ENCODE measurements at places on chromosomes 5 and 9.
A peak's percentile ranks its signal among the peaks of the same experiment; 100 is the strongest.

DNA sequence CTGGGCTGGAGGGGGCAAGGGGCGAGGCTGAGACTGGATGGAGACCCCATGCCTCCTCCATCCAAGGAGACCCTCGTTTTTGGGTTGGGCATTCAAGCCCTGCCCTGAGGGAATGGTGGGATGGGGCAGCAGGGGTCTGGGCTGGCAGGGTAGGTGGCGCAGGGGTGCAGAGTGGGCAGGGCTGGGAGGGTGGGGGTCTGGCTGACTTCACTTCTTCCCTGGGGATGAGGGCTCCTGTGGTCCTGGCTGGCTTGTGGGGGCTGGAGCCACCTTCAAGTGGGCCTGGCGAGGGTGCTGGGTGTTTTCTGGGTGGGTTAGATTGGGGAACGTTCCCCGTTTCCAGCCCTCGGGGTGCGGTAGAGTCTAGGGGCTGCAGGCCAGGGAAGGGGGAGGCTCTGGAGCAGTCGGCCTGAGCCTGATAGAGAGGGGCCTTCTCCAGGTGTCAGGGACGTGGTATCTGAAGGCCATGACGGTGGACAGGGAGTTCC lies 412 bp downstream of the LCN1 start:
- no peak for ATAC-seq

- peak; percentile 77 for ATAC-seq
Observed at GRCh38 chr9:89483592-89484474, 14.1 kb downstream of the SEMA4D start.

DNA sequence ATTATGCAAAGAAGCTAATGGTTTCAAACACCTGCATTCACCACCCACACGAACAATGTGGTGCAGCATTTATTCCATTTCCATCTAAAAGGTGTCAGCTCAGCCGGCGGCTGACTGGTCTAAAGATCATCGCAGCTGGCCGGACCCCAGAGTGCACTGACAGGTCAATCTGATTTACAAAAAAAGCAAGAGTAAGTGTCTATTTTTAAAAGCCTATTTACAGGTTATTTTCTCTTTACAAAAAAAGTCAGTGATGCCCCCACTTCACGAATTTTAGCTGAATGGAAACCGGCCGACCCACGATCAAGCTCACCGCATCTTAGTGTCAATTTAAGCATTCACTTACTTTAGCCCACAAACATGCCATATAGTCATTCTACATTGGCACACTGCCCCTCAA lies 58.3 kb downstream of the SEMA4D start:
- ATAC-seq: no peak

GRCh38 chr5:73030531-73030930 lies 74.7 kb downstream of the FCHO2 start:
- no peak for ATAC-seq

DNA sequence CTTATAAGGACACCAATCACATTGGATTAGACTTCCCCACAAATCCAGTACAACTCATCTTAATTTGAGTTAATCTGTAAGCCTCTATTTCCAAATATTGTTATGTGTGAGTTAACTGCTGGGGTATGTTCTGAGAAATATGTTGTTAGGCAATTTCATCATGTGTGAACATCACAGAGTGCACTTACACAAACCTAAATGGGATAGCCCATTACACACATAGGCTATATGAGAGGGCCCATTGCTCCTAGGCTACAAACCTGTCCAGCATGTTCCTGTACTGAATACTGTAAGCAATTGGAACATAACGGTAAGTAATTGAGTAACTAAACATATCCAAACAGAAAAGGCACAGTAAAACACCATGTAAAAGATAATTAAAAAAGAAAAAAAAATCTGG lies 19.1 kb upstream of the ARSI start:
- no peak for ATAC-seq

DNA sequence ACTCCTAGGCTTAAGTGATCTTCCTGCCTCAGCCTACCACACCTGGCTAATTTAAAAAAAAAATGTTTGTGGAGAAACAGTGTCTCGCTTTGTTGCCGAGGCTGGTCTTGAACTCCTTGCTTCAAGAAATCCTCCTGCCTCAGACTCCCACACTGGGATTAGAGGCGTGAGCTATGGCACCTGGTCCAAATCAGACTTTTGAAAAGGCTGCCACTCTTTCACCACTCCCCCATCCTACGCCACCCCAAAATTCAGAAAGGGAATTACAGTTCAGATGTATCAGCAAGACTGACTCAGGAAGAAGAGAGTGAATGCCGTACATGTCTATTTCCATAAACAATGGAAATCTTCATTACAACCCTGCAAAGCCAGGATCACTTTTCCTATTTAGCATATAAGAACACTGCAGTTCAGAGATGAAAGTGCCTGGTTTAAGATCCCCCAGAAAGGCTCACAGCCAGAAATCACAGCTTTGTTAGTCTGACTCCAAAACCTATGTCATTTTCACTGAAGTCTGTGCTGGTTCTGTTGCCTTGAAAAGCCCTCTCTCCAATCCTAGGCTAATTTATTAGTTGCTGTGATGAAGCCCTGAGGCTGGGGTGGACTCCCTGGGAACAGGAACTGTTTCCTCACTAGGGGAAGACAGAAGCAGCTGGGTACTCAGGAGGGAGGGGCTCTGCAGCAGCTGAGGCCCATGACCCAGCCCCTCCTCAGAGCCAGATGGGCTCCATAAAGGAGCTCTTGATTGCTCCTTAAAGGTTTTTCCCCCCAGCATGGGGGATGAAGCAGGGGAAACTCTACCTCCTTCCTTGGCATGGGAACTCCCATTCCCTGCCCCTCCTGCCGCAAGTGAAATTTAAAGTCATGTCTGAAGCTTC lies 3.1 kb downstream of the FBLL1 start:
- ATAC-seq: no peak

- ATAC-seq: no peak
Observed at GRCh38 chr5:35404701-35405100, 174.4 kb upstream of the PRLR start.

DNA sequence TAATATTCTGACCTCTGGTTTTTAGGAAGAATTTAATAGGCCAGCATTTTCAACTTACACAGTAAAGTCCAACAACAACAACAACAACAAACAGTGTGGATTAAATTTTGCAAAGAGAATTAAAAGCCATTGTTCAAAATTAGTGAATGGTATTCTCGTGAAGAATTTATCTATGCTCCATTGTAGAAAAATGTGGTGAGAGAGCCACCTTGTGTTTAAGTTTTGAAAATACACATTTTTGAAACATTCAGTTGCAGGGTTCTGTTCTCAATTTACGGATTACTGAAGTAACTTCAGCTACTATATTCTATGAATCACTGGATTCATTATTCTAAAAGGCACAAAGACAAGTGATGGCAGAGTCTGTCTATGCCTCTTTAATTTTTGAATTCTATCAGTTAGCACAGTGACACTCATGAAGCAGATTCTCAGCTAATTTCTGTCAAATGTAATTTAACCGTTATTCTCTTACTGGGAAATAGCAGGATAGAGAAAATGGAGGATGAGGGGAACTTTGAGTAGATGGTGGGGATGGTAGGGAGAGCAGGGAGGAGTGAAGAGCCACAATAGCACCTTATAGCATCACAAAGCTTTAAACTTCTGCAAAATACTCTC lies 11.0 kb downstream of the CCDC152 start:
- ATAC-seq: no peak

DNA sequence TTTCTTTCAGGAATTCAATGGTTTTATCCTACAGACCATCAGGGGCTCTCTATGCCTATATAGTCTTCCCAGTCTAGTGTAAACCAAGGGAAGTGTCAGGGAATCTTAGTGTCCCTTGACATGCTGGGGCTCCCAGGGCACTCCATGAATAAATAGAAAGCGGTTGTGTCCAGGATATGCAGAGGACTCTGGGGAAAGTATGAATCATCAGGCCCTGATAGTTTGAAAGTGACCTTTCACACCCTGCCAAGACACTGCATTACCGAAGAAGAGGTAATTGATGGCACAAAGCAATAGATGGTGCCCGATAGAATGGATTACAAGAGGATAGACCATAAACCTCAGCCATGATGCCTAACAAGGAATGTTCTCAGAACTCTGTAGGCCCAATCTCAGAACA lies 163.3 kb upstream of the DAPK1 start:
- ATAC-seq: no peak

- peak; percentile 70 for ATAC-seq
Observed at GRCh38 chr9:31119890-31120454, 1264.5 kb upstream of the ACO1 start.

- no peak for ATAC-seq
Observed at GRCh38 chr9:82031538-82032280, 43.1 kb downstream of the SPATA31D1 start.

DNA sequence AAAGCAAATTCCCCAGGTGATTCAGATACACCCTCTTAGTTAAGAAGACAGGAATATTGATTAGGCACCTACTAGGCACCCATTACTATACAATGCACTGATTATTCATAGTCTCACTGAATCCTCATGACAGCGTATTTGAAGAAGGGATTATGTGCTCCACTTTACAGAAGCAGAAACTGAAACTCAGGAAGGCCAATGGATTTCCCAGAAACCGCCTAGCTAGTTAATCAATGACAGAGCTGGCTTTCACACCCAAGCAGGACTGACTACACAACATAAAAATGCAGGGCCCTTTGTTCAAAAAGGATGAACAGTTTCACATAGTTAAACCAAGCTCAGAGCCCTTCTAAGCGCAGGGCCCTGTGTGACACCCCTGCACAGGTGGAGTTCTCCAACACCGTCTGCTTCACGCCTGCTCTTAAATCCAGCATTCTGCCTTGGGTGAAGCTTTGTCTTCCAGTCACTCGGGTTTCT lies 117.3 kb downstream of the TTLL11 start:
- ATAC-seq: no peak

- no peak for ATAC-seq
Observed at GRCh38 chr5:10607666-10608073, 43.8 kb downstream of the ANKRD33B start.

GRCh38 chr5:15521381-15522186 lies 21.6 kb downstream of the FBXL7 start:
- ATAC-seq: no peak

DNA sequence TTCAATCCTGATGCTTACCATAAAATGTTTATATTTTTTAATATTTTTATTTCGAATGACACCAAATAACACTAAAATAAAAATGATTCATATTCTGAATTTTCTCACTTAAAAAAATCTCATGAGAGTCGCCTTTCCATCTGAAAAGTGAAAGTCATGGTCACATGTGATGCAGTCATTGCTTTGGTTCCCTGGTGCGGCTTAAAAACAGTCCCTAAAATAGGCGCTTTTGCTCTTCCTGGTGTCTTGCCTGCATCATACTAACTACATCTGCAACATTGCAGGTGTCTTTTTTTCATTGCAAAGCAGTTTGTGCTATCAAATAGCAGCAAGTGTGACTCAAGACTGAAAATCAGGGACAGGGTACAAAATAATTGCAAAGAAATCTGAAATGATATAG lies 185.2 kb upstream of the NREP start:
- no peak for ATAC-seq

GRCh38 chr9:29657821-29658220 lies 2084.5 kb upstream of the C9orf72 start:
- ATAC-seq: no peak

- ATAC-seq: no peak
Observed at GRCh38 chr5:163867324-163867723, 361.9 kb downstream of the MAT2B start.

DNA sequence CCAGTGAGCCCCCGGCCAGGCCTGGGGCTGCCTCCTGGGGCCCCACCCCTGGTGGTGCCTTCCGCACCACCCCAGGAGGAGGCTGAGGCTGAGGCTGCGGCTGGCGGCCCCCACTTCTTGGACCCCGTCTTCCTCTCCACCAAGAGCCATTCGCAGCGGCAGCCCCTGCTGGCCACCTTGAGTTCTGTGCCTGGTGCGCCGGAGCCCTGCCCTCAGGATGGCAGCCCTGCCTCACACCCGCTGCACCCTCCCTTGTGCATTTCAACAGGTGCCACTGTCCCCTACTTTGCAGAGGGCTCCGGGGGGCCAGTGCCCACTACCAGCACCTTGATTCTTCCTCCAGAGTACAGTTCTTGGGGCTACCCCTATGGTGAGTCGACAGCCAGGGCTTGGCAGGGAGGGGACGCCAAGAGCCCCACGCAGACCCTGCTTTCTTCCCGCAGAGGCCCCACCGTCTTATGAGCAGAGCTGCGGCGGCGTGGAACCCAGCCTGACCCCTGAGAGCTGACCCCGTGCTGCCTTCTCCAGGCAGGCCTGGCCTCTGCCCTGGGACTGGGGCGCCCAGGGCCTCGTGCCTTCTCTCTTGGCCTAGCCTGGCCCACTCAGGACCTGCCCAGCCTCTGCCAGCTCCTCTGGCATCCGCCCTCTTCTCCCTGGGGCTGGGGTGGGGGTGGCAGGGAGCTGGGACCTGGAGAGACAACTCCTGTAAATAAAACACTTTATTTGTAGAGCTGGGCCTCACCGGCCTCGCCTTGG lies 4.0 kb upstream of the EHMT1 start:
- ATAC-seq: no peak

- no peak for ATAC-seq
Observed at GRCh38 chr9:133169102-133169501, 5.4 kb upstream of the GBGT1 start.

- no peak for ATAC-seq
Observed at GRCh38 chr9:116844621-116845020, 157.5 kb downstream of the TRIM32 start.

GRCh38 chr5:76953551-76954382 lies 922 bp downstream of the CRHBP start:
- ATAC-seq: peak; percentile 21

DNA sequence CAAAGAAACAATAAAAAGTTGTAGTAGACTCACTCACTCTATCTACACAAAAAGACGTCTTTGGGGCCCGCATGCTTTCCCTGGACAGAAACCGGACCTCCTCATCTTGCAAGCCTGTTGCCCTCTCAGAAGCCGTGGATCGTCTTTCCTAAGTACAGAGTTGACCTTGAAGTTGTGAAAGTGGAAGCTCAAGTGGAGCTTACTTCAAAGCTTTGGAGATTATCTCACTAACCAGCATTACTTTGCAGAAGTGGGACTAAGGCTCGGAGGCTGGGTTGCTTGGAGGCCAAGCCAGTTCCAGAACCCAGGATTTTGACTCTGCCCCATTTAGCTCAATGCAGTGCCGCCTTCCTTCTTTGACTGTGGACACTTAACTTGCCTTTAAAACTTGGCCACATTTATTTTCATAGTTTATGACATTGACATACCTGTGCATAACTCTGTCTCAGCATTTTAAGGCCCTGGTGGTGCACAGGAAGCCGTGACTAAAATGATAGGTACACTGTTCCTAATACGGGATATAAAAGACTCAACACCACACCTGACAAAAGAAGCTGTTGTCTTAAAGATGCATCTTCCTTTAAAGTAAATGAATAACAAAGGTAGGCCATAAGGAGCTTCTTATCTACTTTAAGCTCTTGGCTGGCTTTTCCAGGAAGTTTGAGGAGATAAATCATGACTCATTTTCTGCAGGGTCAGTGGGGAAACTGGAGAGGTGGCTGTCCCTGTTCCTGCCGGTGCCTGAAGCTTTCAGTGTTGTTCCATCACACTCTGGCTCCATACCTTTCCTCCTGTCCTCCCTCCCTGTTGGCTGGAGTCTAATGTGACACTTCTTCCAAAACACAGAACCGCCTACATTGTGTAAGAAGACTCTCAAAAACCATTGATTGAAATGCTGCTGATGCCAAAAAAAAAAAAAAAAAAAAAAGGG lies 10.7 kb downstream of the SLC25A25 start:
- no peak for ATAC-seq

Data from activated CD4-positive, CD25-positive, alpha-beta regulatory T cell treated with anti-CD3 and anti-CD28 coated beads, Interleukin-2, amount 50 U/mL, for 24 hours (primary cell).